Testis (tissue), 5 donors: ENCODE measurements at places on chromosomes 16 and 17. TPM values are rescaled to one million over a fixed set of nuclear protein-coding genes. Genes with fewer than 3 reads are reported as not detected.

- DNase-seq, result no peak
- H3K36me3 ChIP-seq, result no peaks in the 10 kb centered on the region
- H3K27me3 ChIP-seq, result no peaks in the 10 kb centered on the region
- H3K4me3 ChIP-seq, result no peak overlapping the region
These were observed 2.4 kb downstream of the CORO6 start for GRCh38 chr17:29620271-29620670.

- no peak overlapping the region for H3K27ac ChIP-seq
- no peaks in the 10 kb centered on the region for H3K27me3 ChIP-seq
- H3K4me3 ChIP-seq, result no peak overlapping the region
- no peaks in the 10 kb centered on the region for H3K4me1 ChIP-seq
These were observed 13.4 kb downstream of the ENDOV start for GRCh38 chr17:80428363-80428762.

GRCh38 chr17:33475594-33475993, 182.5 kb upstream of the ASIC2 start:
- H3K27ac ChIP-seq, result no peak overlapping the region
- no peaks in the 10 kb centered on the region for H3K4me1 ChIP-seq
- H3K36me3 ChIP-seq, result no peaks in the 10 kb centered on the region
- H3K27me3 ChIP-seq, result no peaks in the 10 kb centered on the region
- H3K4me3 ChIP-seq, result no peak overlapping the region
- DNase-seq, result no peak

KRT25 gene
- total RNA-seq, result 1.2 TPM

- H3K4me3 ChIP-seq, result no peak overlapping the region
- no peaks in the 10 kb centered on the region for H3K36me3 ChIP-seq
- H3K27ac ChIP-seq, result no peak overlapping the region
- DNase-seq, result no peak
These were observed 28.9 kb downstream of the ZNRF1 start for GRCh38 chr16:75027520-75028300.

- no peak overlapping the region for H3K4me3 ChIP-seq
- no peaks in the 10 kb centered on the region for H3K36me3 ChIP-seq
- DNase-seq, result peak; percentile 27
- no peak overlapping the region for H3K27ac ChIP-seq
These were observed 20.0 kb upstream of the HERPUD1 start for GRCh38 chr16:56911771-56912571.

DNA sequence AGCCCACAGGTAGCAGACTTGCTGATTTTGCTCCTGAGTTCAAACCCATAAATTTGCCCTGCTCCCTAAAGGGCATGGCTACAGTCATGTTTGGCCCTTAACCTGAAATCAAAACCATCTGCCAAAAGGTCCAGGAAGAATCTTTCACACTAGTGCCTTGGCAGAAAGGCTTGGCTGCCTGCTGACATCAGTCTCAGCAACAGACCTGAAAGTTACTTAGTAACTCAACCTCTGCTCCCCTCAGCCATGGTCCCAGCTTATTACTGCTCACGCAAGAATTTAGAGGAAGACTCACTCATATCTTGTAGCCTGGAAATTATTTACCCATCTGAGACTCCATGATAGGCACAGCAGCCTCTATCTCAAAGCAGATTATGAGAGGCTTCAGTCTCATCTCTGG, 98.0 kb upstream of the KIF2B start:
- H3K4me1 ChIP-seq, result no peaks in the 10 kb centered on the region
- no peaks in the 10 kb centered on the region for H3K27me3 ChIP-seq
- H3K27ac ChIP-seq, result no peak overlapping the region
- H3K36me3 ChIP-seq, result no peaks in the 10 kb centered on the region

DNA sequence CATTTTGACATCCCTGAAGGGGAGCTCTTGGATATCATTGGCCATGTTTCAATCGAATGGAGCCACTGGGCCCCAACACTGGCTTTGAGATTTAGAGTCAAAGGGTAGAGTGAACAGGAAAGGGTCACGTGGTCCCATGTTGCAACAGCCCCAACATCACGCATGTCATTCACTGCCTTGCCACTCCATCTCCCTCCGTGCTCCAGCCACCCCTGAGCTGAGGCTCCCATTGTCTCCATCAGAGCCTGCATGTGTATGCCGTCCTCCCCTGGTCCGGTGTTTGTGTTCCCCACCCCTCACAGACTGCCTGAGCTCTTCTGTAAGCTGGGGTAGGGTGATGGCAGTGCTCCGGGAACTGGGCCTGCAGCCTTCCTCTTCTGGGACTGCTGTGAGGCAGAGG, 12.1 kb downstream of the NFE2L1 start:
- H3K36me3 ChIP-seq, result no peaks in the 10 kb centered on the region
- H3K27me3 ChIP-seq, result no peaks in the 10 kb centered on the region
- no peak for DNase-seq
- no peak overlapping the region for H3K27ac ChIP-seq

DNA sequence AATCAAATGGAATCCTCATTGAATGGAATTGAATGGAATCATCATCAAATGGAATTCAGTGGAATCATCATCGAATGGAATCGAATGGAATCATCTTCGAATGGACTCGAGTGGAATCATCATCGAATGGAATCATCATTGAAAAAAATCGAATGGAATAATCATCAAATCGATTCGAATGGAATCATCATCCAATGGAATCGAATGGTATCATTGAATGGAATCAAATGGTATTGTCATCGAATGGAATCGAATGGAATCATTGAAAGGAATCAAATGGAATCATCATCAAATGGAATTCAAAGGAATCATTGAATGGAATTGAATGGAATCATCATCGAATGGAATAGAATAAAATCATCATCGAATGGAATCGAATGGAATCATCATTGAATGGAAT, 619.3 kb downstream of the TP53TG3F start:
- no peaks in the 10 kb centered on the region for H3K36me3 ChIP-seq
- no peak for DNase-seq
- H3K4me3 ChIP-seq, result no peak overlapping the region
- no peaks in the 10 kb centered on the region for H3K27me3 ChIP-seq

IRX3 gene
- 1.2 TPM for total RNA-seq

TEX19 gene
- 21.9 TPM for total RNA-seq

GRCh38 chr17:57624386-57624785, 120.7 kb downstream of the CCDC182 start:
- DNase-seq, result no peak
- no peak overlapping the region for H3K4me3 ChIP-seq
- H3K4me1 ChIP-seq, result no peaks in the 10 kb centered on the region
- no peaks in the 10 kb centered on the region for H3K27me3 ChIP-seq
